Ascending aorta (tissue), 2 donors: ENCODE measurements at places on chromosomes 4 and X. TPM values are rescaled to one million over a fixed set of nuclear protein-coding genes. Genes with fewer than 3 reads are reported as not detected.

KCNIP4 gene
- total RNA-seq: not detected

PPEF1 gene
- total RNA-seq: not detected

FRMPD3 gene
- total RNA-seq: 0.64 TPM

AGTR2 gene
- not detected for total RNA-seq

DNA sequence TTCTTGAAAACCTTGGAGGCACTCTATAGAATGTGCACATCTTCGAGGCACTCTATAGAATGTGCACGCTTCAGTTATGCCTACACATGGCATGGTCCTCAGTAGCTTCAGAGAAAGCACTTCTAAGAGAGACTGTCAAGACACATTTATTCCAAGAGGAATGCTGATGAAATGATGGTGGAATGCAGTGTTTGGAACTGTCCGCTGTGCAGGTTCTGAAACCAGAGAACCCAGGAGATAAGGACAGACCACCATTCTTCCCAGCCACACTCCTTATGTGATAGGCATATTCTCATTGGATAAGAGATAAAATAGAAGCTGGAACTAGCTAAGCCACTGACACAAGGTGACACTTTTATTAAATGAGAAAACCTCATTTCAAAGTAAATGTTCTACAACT is 263.3 kb downstream of the NLGN4X start:
- H3K4me1 ChIP-seq: no peaks in the 10 kb centered on the region
- DNase-seq: no peak
- H3K27ac ChIP-seq: no peak overlapping the region
- H3K4me3 ChIP-seq: no peak overlapping the region
- H3K27me3 ChIP-seq: no peaks in the 10 kb centered on the region

DNA sequence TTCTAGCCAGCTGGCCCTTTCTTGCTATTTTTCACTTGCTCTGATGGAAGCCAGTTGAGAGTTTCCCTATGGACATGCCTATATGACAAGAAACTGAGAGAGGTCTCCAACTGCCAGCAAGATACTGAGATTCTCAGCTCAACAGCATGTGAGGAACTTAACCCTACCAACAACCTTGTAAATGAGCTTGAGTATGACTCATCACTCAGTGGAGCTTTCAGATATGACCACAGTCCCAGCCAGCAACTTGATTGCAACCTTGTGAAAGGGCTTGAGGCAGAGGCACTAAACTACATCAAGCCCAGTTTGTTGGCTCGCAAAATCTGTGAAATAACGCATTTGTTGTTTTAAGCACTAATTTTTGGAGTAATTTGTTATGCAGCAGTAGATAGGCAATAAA is 175.8 kb downstream of the COMMD8 start:
- no peaks in the 10 kb centered on the region for H3K27me3 ChIP-seq
- H3K4me3 ChIP-seq: no peak overlapping the region
- H3K36me3 ChIP-seq: no peaks in the 10 kb centered on the region
- DNase-seq: no peak

DNA sequence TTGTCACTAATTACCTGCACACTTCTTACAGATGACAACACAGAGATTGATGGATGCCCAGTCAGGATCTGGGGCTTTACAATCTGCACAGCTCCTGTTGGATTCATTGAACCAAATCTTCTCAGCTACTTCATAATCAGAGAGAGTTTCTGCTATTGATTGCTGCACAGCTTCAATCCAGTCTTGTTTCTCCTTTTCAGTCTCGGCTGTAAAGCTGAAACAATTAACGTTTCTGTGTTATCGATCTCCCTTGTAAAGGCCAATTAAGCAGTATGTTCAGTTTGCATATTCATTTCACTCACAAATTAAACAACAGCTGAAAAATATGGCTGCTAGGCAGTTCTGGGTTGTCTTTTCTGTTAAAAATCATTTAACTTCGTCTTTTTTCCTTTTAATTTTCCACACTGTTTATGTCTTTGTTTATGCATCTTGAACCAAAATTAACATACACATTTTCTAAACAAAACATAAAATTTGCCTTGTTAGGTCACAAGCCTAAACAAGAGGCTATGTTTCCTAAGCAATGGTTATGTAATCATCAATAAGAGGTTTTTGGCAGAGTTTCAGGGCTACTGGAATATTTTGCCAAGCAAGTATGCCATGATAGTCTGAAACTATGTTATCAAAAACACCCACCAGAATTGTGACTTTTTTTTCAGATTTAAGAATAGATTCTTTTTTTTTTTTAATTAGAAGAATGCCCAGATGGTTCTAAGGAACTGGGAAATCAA is 79.2 kb downstream of the ARAP2 start:
- no peaks in the 10 kb centered on the region for H3K27me3 ChIP-seq
- H3K4me3 ChIP-seq: no peak overlapping the region
- no peak for DNase-seq
- no peaks in the 10 kb centered on the region for H3K36me3 ChIP-seq
- no peaks in the 10 kb centered on the region for H3K4me1 ChIP-seq
